ENCODE measurements at places on chromosomes 16 and 17. TPM values are rescaled to one million over a fixed set of nuclear protein-coding genes. Genes with fewer than 3 reads are reported as not detected.

The LYZL6 gene
- not detected for total RNA-seq

The HS3ST3B1 gene
- total RNA-seq: 1.7 TPM

The VAT1L gene
- 2.3 TPM for total RNA-seq

The RDM1 gene
- 4.3 TPM for total RNA-seq

The SLC4A1 gene
- total RNA-seq: not detected

The TBC1D3E gene
- not detected for total RNA-seq

The CHST5 gene
- 0.16 TPM for total RNA-seq

The METTL16 gene
- total RNA-seq: 19.5 TPM

The SYCE1L gene
- 3.3 TPM for total RNA-seq

The HEXIM2 gene
- 15.2 TPM for total RNA-seq

The ARHGAP23 gene
- total RNA-seq: 58.4 TPM

The C17orf107 gene
- 0.53 TPM for total RNA-seq

The OR1D2 gene
- not detected for total RNA-seq

The AOC3 gene
- 0.13 TPM for total RNA-seq

The ADAD2 gene
- 0.13 TPM for total RNA-seq

The ARHGAP44 gene
- 4.5 TPM for total RNA-seq

The ZSCAN10 gene
- total RNA-seq: 0.26 TPM

The CAPNS2 gene
- total RNA-seq: 2.7 TPM

The GLYR1 gene
- total RNA-seq: 40.2 TPM

The CCL16 gene
- total RNA-seq: not detected

The PNMT gene
- 0.96 TPM for total RNA-seq

The PDILT gene
- total RNA-seq: not detected

The MYCBPAP gene
- 2.0 TPM for total RNA-seq

The CDH13 gene
- total RNA-seq: 112 TPM

The RPL26 gene
- 5,406 TPM for total RNA-seq

The LDAF1 gene
- total RNA-seq: 1.3 TPM

The BLTP2 gene
- 124 TPM for total RNA-seq

The KRT27 gene
- total RNA-seq: not detected

The GRAPL gene
- total RNA-seq: not detected

The SERPINF2 gene
- total RNA-seq: 0.98 TPM

The TMEM94 gene
- 25.2 TPM for total RNA-seq

The PPY gene
- not detected for total RNA-seq

The FBXW10B gene
- total RNA-seq: 0.30 TPM

The SBK1 gene
- total RNA-seq: 0.03 TPM

The NRN1L gene
- total RNA-seq: not detected

The NEK8 gene
- 2.7 TPM for total RNA-seq

The PITPNM3 gene
- total RNA-seq: 1.1 TPM

The USP6 gene
- total RNA-seq: not detected

The TMEM238L gene
- total RNA-seq: not detected

The KRT17 gene
- total RNA-seq: 0.45 TPM

The CD300A gene
- total RNA-seq: not detected

The C16orf89 gene
- total RNA-seq: not detected

The KRT12 gene
- total RNA-seq: 3.4 TPM

The PDIA2 gene
- 0.88 TPM for total RNA-seq

The CES3 gene
- total RNA-seq: 4.5 TPM

The ARL17B gene
- total RNA-seq: 1.6 TPM

The MSLN gene
- total RNA-seq: 9.2 TPM

Data from A375 (cell line).